ENCODE measurements at places on chromosomes 2 and 18.
A peak's percentile ranks its signal among the peaks of the same experiment; 100 is the strongest.

DNA sequence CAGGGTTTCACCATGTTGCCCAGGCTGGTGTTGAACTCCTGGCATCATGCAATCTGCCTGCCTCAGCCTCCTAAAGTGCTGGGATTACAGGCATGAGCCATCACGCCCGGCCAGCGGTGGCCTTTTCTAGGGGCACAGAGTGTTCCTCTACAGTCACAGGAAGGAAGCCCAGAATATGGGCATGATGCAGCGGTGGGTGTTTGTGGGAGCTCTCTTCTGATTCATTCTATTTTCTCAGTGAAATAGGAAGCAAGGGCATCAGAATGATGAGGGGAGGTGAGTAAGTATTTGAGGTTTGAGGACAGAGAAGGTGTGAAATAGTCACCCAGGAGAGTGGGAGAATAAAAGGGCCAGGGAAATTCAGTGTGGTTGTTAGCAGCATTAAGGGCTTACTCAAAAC lies 70.3 kb upstream of the PSME4 start:
- no peaks in the 10 kb centered on the region for H3K27me3 ChIP-seq
- no peak overlapping the region for H3K4me3 ChIP-seq
- H3K4me1 ChIP-seq = peaks cover 4% of the 10 kb centered on the region
- no peak overlapping the region for H3K27ac ChIP-seq
- peaks cover 5% of the 10 kb centered on the region for H3K36me3 ChIP-seq
- no peak for DNase-seq

GRCh38 chr2:157324331-157324843 lies 1.2 kb downstream of the ERMN start:
- no peak overlapping the region for H3K4me3 ChIP-seq
- H3K36me3 ChIP-seq = peaks cover 6% of the 10 kb centered on the region
- H3K4me1 ChIP-seq = peaks cover 11% of the 10 kb centered on the region

DNA sequence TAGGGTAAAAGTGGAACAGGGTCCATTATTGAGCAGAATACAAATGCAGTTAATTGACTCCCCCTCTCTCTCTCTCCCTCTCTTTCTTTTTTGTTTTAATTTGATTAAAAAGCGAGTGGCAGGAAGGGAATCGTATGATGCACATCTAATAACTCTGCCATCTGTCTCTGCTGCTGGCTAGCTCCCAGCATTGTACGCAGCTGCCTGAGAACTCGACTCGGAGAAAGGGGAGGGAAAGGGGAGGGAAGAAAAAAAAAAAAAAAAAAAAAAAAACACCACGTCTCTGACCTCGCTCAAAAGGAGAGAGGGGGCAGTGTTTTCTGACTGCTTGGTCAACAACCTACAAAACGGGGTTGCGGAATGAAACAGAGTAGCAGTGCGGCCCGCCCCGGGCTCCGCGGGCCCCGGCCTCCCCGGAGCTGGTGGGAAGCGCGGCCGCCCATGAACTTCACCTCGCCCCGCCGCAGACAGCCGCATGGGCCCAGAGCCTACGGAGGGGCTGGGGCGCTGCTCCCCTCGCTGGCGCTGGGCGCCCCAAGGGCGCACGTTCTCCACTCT lies 265.7 kb downstream of the TCF4 start:
- H3K36me3 ChIP-seq = no peaks in the 10 kb centered on the region
- DNase-seq = no peak
- peak overlapping the region; percentile 79 for H3K4me3 ChIP-seq
- H3K27ac ChIP-seq = no peak overlapping the region

- no peak overlapping the region for H3K27ac ChIP-seq
- H3K4me3 ChIP-seq = no peak overlapping the region
- H3K4me1 ChIP-seq = peaks cover 6% of the 10 kb centered on the region
- no peaks in the 10 kb centered on the region for H3K27me3 ChIP-seq
- no peak for DNase-seq
- no peaks in the 10 kb centered on the region for H3K36me3 ChIP-seq
These were observed 35.5 kb upstream of the CYTIP start for GRCh38 chr2:157479081-157480027.

GRCh38 chr2:186572705-186573104 lies 17.2 kb upstream of the ITGAV start:
- DNase-seq = no peak
- no peaks in the 10 kb centered on the region for H3K27me3 ChIP-seq
- no peaks in the 10 kb centered on the region for H3K4me1 ChIP-seq
- no peaks in the 10 kb centered on the region for H3K36me3 ChIP-seq

DNA sequence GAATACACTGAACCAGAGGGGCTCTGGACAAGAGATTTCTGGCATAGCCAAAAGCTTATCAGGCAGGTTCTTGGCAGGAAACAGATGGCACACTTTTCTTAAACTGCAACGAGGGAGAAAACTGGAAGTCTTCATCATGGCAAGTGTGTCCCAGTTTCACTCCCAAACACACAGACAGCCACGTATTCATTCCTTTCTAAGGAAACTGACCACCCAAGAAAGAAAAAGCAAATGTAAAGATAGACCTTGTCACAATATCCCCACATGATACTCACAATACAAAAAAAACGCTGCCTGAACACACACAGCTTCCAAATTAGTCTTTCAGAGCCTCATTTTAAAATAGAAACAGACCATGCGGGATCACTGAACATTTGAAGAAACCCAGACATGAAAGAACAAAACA lies 40.6 kb upstream of the RTTN start:
- DNase-seq = no peak
- no peaks in the 10 kb centered on the region for H3K4me1 ChIP-seq
- H3K27ac ChIP-seq = no peak overlapping the region
- H3K36me3 ChIP-seq = no peaks in the 10 kb centered on the region
- no peaks in the 10 kb centered on the region for H3K27me3 ChIP-seq

GRCh38 chr2:159152128-159152778 lies 134.2 kb downstream of the WDSUB1 start:
- H3K27ac ChIP-seq = no peak overlapping the region
- no peaks in the 10 kb centered on the region for H3K36me3 ChIP-seq
- H3K27me3 ChIP-seq = peaks cover 7% of the 10 kb centered on the region
- no peak overlapping the region for H3K4me3 ChIP-seq

GRCh38 chr2:140658760-140659692 lies 1471.8 kb downstream of the LRP1B start:
- DNase-seq = no peak
- no peak overlapping the region for H3K4me3 ChIP-seq
- no peaks in the 10 kb centered on the region for H3K4me1 ChIP-seq
- H3K27me3 ChIP-seq = no peaks in the 10 kb centered on the region
- H3K27ac ChIP-seq = no peak overlapping the region

GRCh38 chr18:26685438-26686157 lies 137.2 kb upstream of the KCTD1 start:
- H3K4me3 ChIP-seq = no peak overlapping the region
- H3K27ac ChIP-seq = no peak overlapping the region
- DNase-seq = no peak
- no peaks in the 10 kb centered on the region for H3K4me1 ChIP-seq
- no peaks in the 10 kb centered on the region for H3K27me3 ChIP-seq

DNA sequence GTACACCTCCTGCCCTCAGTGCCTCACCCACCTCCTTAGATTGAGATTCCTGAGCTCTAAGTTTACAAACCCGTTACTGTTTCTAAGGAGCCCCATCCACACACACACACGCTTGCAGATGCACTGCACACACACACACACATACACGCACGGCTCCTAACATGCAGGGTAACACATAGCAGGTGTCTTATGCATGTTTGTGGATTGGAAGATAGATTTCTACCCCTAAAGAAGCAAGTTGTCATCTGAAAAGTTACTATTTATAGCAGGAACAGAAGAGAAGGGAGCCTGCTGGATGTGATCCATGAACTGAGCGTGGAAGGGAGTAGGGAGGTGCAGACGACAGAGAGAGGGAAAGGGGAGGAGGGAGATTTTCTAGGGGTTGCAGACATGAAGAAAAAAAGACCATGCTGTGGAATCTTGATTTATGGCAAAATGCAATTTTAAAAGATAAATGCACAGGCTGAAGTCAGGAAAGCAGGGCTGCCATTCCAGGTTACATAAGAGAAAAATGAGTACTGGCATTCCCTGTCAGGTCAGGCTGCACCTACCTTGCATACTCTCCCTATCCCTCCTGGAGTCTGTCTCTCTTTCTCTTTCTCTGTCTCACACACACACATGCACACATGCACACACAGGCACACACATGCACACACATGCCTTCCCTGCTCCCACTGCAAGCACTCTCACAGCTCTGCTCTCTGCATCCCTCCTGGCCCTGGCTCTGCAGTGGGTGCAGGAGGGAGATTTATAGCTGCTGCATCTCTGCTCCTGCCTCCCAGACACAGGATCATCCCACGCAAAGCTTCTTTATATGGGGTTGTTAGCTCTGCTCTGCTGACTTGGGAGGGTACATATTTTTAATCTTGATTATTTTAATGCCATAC lies 192.6 kb upstream of the MYT1L start:
- no peak for DNase-seq
- H3K27ac ChIP-seq = no peak overlapping the region
- H3K36me3 ChIP-seq = no peaks in the 10 kb centered on the region
- H3K27me3 ChIP-seq = no peaks in the 10 kb centered on the region
- H3K4me3 ChIP-seq = no peak overlapping the region
- H3K4me1 ChIP-seq = no peaks in the 10 kb centered on the region

GRCh38 chr2:11281186-11281585 lies 63.2 kb downstream of the ROCK2 start:
- DNase-seq = no peak
- no peaks in the 10 kb centered on the region for H3K4me1 ChIP-seq
- H3K27ac ChIP-seq = no peak overlapping the region
- H3K36me3 ChIP-seq = peaks cover 13% of the 10 kb centered on the region
- no peaks in the 10 kb centered on the region for H3K27me3 ChIP-seq
- H3K4me3 ChIP-seq = no peak overlapping the region

- H3K4me1 ChIP-seq = no peaks in the 10 kb centered on the region
- H3K27ac ChIP-seq = no peak overlapping the region
- no peak overlapping the region for H3K4me3 ChIP-seq
- no peaks in the 10 kb centered on the region for H3K36me3 ChIP-seq
- no peaks in the 10 kb centered on the region for H3K27me3 ChIP-seq
These were observed 83.2 kb downstream of the TANC1 start for GRCh38 chr2:159051661-159052060.

GRCh38 chr2:16094811-16095210 lies 154.5 kb downstream of the MYCN start:
- no peaks in the 10 kb centered on the region for H3K36me3 ChIP-seq
- no peaks in the 10 kb centered on the region for H3K4me1 ChIP-seq
- H3K27ac ChIP-seq = no peak overlapping the region
- H3K27me3 ChIP-seq = no peaks in the 10 kb centered on the region

- no peak overlapping the region for H3K27ac ChIP-seq
- H3K4me1 ChIP-seq = no peaks in the 10 kb centered on the region
- H3K4me3 ChIP-seq = no peak overlapping the region
- H3K36me3 ChIP-seq = no peaks in the 10 kb centered on the region
- DNase-seq = no peak
These were observed 52.6 kb downstream of the PTPRM start for GRCh38 chr18:7619676-7620075.

DNA sequence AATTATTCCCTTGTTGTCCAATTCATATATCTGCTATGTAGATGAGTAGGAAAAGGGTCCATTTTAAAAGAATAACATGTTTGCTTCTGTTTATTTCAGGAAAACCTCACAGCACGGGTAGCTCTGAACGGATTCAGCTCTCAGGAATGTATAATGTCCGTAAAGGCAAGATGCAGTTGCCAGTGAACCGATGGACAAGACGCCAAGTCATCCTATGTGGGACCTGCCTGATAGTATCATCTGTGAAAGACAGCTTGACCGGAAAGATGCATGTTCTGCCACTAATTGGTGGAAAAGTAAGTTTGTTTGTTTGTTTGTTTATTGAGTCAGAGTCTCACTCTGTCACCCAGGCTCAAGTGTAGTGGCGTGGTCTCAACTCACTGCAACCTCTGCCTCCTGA lies 114.6 kb downstream of the PHLPP1 start:
- H3K4me3 ChIP-seq = no peak overlapping the region
- DNase-seq = no peak
- H3K36me3 ChIP-seq = no peaks in the 10 kb centered on the region
- no peaks in the 10 kb centered on the region for H3K27me3 ChIP-seq

DNA sequence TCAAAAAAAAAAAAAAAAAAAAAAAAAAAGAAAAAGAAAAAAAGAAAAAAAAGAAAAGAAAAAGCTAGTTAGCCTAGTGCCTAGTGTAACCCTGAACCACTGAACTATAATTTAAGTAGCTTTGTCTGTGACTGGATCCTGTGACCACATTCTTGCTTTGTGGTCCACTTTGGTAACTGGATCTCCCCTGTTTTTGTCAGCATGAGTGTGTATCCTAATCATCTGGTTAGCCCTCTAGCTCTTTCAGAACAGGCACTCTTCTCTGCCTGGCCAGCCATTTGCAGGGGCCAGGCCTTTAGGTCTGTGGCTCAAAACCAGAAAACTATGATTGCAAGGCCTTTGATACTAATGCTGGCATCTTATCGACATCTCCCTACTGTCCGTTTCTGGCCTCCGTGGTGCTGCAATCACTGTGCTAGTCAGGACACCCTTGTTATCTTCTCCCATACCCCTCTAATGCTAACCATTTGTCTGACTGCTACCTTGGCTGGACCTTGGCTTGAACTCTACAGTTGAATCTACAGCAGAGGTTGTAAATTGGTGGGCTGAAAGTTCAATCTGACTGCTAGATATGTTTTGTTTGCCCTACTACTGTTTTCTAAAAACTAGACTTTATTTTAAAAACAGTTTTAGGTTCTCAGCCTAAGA lies 40.5 kb downstream of the RBKS start:
- no peak overlapping the region for H3K4me3 ChIP-seq
- H3K27me3 ChIP-seq = no peaks in the 10 kb centered on the region
- no peak for DNase-seq
- no peak overlapping the region for H3K27ac ChIP-seq

GRCh38 chr2:71801969-71802368 lies 345.7 kb downstream of the CYP26B1 start:
- H3K27ac ChIP-seq = no peak overlapping the region
- no peaks in the 10 kb centered on the region for H3K4me1 ChIP-seq
- peaks cover 16% of the 10 kb centered on the region for H3K27me3 ChIP-seq

DNA sequence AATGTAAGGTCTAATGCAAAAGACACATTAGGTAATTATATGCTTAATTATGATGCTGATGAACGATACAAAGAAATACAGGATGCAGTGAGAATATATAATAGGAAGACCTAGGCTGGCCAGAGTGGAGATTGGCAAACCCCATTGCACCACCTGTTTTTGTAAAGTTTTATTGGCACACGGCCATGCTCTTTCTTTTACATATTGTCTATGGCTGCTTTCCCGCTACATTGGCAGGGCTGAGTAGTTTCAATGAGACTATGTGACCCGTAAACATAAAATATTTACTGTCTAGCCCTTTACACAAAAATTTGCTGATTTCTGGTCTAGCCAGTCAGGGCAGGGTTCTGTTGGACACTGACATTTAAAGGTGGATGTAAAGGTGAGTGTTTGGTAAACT lies 5.4 kb downstream of the SEC11C start:
- H3K36me3 ChIP-seq = no peaks in the 10 kb centered on the region
- H3K4me1 ChIP-seq = peaks cover 21% of the 10 kb centered on the region
- H3K27ac ChIP-seq = no peak overlapping the region
- no peaks in the 10 kb centered on the region for H3K27me3 ChIP-seq
- H3K4me3 ChIP-seq = no peak overlapping the region

DNA sequence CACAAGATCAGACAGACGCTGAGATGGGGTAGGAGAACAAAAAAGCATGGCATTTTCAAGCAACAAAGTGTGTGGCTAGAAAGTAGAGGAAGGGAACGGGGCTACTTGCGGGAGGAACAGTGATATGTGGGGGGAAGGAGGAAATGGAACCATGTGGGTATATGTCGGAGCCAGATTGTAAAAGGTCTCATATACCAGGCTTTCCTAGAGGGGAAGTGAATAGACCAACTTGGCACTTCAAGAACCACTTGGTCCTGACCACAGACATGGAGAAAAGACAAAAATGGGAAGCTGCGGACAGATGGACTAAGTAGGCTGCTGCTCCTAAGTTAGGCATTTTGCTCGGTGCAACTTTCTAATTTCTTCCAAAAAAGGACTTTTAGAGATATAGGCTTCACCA lies 196.0 kb downstream of the DCC start:
- DNase-seq = no peak
- H3K27me3 ChIP-seq = no peaks in the 10 kb centered on the region
- H3K27ac ChIP-seq = no peak overlapping the region
- no peak overlapping the region for H3K4me3 ChIP-seq

All from T-cell (primary cell).